ENCODE measurements at places on chromosomes 5 and 9.
A peak's percentile ranks its signal among the peaks of the same experiment; 100 is the strongest.

DNA sequence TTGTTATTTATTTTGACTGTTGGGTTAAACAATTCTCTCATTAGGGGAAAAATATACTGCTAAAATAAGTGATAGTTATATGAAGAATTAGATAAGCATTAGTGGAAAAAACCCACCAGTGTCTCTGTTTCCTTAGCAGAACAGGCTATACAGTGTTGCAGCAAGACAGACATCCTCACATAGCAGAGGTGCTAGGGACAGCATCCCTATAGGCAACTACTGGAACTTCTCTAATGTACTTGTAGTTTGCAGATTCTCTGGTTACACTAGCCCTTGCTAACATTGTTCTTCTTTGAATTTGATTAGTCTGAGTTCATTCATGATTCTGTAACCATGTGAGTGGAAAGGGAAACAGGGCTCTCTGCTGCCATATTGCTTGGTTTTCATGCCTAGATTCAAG is 661.8 kb upstream of the RGMB start:
- no peak for DNase-seq

- DNase-seq, result no peak
These were observed 145.0 kb upstream of the FTMT start for GRCh38 chr5:121706686-121707085.

DNA sequence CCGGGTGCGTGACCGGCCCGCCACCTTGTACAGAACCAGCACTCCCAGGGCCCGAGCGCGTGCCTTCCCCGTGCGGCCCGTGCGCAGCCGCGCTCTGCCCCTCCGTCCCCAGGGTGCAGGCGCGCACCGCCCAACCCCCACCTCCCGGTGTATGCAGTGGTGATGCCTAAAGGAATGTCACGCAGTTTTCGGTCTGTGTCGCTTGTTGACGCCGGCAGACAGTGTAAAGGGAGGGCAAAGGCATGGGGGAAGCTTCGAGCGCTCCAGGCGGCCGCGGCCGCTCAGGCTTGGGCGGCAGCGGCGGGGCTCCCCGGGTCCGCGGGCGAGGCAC is 1.3 kb downstream of the LRRC26 start:
- DNase-seq, result peak; percentile 72

- no peak for DNase-seq
These were observed 57.6 kb downstream of the G3BP1 start for GRCh38 chr5:151829370-151829769.

GRCh38 chr5:103744159-103744558 is 181.6 kb upstream of the NUDT12 start:
- no peak for DNase-seq

DNA sequence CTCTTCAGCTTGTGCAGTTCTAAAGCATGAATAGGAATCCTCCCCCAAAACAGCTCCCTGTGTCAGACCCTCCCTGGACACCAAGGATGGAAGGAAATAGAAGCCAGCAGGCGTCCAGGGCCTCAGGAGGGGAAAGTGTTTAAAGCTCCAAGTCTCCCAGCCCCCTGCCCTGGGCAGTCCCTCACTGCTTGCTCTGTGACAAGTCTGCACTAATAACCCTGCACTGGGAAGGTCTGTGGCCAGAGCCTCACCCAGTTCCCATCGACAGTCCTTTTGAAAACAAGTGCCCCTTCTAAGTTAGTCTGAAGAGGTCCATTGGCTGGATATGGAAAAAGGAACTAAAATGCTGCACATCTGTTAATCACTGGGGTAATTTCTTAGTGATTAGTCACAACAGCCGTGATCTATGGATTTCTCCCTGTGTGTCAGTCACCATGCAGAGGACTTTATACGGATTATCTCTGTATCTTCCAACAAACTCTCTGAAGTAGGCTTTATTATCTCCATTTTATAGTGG is 195.3 kb downstream of the FBXL7 start:
- no peak for DNase-seq

GRCh38 chr9:100083448-100084127 is 15.2 kb downstream of the ERP44 start:
- no peak for DNase-seq

GRCh38 chr9:130467316-130467715 is 22.6 kb downstream of the ASS1 start:
- DNase-seq, result no peak

Data from C1 segment of cervical spinal cord (tissue), 14 donors.